ENCODE measurements at places on chromosomes 6 and 20.

GRCh38 chr20:46752728-46753127 is 43.3 kb downstream of the SLC2A10 start:
- DNase-seq, result peak; percentile 47

DNA sequence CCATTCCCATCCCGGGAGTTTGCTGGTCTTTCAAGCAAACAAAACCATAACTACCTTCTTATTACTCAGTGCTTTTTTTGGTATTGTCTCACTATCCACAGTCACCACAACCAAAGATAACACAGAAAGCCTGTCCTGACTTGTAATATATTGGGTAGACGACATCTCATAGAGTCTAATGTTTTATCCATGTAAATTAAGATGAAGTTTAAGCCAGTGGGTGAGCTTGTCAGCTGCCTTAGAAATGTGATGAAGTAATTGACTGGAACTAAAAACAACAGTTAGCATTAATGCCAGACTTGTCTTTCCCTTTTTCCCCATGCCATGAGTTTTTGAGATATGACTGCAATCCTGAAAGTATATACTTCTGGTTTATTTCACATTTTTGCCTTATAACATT is 282.7 kb upstream of the PRDM1 start:
- DNase-seq, result peak; percentile 13

- no peak for DNase-seq
Observed at GRCh38 chr6:129100164-129100563, 217.2 kb downstream of the LAMA2 start.

- peak; percentile 60 for DNase-seq
Observed at GRCh38 chr20:8545212-8545611, 413.1 kb downstream of the PLCB1 start.

DNA sequence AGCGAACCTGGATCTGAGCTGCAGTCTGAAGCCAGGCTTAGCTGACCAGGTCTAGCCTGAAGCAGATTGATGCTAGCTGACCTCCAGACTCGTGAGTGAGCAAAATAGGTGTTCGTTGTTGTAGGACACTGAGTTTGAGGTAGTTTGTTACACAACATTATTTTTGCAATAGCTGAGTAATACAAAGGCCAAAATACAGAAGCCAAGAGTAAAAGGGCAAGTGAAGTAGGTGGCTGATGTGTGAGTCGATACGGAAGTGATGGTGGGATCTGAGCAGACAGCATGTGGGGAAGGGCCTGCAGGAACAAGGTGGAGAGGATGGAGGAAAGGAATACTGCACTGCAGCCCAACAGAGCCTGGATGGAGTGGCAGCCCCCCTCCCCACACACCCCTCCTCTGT is 8.5 kb upstream of the SPATS1 start:
- DNase-seq, result no peak

All from HFFc6 (cell line).